ENCODE measurements at places on chromosomes 5 and 9.

GRCh38 chr9:68998385-68998784 is 15.5 kb downstream of the PRKACG start:
- no peak for DNase-seq

DNA sequence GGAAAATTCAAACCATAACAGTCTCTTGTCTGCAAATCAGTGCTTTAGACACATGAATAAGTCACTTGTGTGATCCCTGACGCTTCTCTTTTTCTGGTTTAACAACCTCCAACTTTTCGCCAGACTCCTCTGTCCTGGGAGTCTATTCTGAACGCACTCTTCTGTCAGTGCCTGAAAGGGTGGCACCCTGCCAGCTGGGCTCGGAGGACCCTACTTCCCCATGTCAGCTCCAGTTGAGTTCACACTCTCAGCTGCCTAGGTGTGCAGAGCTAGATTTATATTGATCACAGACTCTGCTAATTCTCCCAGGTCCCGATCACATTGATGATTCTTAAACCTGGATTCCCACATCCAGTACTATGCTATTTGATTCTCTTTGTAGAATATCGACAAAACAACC is 649.1 kb downstream of the BNC2 start:
- no peak for DNase-seq

GRCh38 chr9:96565671-96566497 is 53.8 kb downstream of the CDC14B start:
- DNase-seq: no peak

DNA sequence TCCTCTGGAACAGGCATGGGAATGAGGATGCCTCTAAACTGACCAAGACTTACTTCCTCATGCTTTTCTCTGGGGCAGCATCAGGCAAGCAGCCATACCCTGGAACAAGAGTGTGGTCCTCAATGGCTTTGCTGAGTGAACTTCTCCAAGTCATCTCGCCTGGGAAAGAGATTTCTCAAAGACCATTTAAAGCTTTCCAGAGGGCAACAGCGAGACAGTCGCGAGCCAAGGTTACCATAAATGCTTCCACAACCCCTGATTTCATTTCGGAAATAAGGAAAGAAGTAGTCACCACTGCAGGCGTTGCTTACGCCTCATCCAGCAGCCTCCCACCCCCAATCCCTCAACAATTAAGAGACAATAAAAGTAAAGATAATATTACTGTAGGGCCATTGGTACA is 1.1 kb upstream of the SNCAIP start:
- DNase-seq: no peak

GRCh38 chr5:35202319-35203111 is 27.8 kb downstream of the PRLR start:
- peak; percentile 31 for DNase-seq

DNA sequence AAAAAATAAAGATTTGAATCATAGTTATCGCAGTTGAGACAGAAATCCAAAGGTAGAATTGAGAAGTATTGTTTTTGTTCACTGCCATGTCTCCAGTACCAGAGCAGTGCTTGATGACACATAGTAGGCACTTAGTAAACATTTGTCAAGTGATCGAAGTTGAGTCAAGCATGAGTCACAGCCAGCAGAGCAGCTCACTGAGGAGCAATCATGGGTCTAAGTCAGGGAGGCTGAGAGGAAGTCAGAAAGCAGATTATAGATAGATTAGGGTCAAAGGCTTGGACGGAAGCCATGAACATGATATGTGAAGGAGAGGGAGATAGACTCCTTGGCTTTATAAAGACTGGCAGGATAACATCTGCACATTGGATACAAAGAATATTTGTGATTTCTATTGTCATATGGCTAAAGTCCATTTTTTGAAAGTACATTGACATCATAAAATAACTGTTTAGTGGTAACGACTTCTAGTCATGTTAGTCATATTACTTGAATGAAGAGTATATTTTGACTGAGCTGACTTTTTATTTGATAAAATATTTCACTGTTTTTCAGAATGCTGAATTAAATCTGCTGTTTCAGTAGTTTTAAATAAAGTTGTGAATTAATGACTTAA is 168.5 kb downstream of the RAB3C start:
- no peak for DNase-seq

DNA sequence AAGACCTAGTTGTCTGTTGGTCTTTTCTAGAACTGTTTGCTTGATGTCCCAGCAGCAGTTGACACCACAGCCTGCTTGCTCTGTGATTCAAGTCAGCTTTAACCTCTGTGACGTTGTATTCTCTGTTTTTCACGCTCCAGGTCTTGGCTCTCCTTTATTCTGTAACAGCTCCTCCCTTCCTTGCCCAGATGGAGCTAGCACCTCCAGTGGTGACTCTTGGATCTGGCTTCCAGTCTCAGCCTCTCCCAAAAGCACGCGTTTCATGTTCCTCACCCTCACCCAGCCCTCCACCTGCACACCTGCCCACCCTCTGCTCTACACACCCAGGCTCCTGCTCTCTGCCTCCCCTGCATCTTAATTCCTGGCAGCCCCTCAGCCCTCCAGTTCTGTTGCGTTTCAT is 50.6 kb downstream of the DMRT1 start:
- DNase-seq: no peak

- DNase-seq: no peak
Measured at GRCh38 chr5:58066076-58066475, 393.8 kb downstream of the PLK2 start.

DNA sequence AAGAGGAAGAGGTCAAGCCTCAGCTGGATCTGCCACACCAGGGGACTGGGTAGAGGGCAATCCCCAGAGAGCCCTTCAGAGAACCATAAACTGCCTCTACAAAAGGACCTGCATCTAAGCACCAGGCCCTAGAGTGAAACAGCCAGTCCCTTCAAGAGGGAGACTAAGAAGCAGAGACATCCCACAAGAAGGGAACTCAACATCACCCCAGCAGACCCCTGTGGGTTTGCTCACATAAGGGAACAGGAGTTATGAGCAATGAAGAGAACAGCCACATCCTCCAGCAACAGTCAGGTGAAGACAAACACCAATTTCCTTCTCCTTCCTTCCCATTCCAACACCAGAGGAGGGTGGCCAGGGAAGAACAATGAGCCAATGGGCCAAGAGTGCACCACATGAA is 48.9 kb downstream of the TNFSF15 start:
- DNase-seq: no peak

GRCh38 chr5:151357097-151357496 is 9.7 kb upstream of the SLC36A2 start:
- no peak for DNase-seq

GRCh38 chr9:94786586-94786985 is 60.1 kb downstream of the AOPEP start:
- no peak for DNase-seq

DNA sequence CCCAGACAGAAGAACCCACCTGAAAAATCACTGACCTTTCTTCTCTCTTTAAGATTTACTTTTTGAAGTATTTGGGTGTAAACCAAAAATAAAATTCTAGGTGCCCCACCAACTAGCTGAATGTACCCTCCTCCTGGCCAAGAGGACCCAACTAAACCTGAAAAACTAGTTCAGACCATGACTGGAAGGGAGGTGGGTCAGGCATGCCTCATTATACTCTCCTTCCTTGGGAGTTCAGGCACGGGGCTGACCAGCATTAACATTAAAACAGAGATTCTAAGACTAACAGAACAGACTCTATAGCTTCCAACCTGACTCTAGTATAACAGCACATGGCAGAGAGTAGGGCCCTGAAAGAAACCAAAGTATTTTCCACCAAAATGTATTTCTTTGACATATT is 61.4 kb downstream of the CERT1 start:
- no peak for DNase-seq

DNA sequence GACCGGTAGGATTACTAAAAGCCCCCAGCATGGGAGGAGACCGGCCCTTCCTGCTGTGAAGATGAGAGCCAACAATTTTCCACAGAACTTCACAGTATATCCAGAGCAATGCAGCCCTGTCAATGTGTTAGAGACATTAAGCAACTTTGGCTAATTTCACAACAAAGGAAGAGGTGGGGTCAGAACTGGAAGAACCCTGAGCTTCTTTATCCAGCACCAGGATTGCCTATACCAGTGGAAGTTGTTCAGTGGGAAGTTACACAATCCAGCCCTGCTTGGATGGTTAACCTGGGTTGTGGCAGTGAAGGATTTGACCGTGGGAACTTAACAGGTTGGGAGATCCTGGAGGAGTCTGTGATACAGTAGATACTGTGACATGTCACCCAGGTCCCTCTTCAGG is 197.0 kb downstream of the FBN2 start:
- no peak for DNase-seq

GRCh38 chr9:92696619-92697018 is 26.7 kb upstream of the IPPK start:
- DNase-seq: no peak

- peak; percentile 39 for DNase-seq
Measured at GRCh38 chr9:131677444-131678180, 62.3 kb downstream of the RAPGEF1 start.

DNA sequence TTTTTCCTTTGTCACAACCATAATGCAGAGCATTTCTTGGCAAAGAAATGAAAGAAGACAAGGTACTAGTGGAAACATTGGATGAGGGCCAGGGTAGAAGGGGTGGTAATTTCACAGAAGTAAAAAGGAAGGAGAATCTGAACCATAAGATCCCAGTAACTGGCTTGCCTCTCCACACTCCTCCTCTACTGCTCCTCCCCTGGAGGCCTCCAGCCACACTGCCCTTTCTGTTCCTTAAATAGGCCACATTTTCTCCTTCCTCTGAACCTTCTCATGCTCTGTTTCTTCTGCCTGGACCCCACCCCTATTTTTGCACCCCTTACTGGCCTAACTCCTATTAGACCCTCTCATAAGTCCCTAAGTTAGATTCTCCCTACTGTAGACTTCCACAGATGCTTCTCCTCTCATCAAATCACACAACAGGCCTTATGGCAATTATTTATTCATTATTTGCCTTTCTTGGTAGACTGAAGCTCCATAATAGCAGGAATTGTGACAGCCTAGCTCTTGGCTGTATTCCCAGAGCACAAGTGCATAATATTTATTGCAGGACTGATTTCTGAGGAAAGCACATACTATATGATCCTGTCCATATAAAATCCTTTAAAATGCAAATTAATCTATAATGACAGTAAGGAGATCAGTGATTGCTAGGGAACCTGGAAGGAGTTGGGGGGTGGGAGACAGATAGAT is 31.3 kb upstream of the GRIA1 start:
- DNase-seq: no peak

- DNase-seq: no peak
Measured at GRCh38 chr5:71740015-71740753, 21.1 kb downstream of the CARTPT start.

- no peak for DNase-seq
Measured at GRCh38 chr9:18778846-18779245, 254.2 kb downstream of the SAXO1 start.

DNA sequence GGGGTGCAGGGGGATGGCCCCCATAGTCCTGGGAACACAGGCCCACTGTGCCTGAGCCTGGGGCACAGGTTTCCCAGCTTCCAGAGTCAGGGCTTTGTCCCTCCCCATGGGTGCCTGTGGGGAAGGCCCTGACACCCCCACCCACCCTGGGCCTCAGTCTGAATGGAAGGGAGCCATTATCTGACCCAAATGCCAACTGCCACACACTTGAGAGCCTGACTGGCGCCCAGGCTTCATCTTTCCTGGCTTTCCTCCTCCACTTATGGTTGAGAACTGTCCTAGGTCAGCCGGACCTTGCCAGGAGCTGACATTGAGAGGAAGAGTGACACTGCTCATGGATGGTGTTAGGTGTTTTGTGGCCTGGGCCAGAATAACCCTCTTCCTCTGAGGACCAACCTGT is 24.0 kb downstream of the SH3PXD2B start:
- no peak for DNase-seq

- DNase-seq: no peak
Measured at GRCh38 chr9:100525563-100525962, 52.3 kb upstream of the CAVIN4 start.

DNA sequence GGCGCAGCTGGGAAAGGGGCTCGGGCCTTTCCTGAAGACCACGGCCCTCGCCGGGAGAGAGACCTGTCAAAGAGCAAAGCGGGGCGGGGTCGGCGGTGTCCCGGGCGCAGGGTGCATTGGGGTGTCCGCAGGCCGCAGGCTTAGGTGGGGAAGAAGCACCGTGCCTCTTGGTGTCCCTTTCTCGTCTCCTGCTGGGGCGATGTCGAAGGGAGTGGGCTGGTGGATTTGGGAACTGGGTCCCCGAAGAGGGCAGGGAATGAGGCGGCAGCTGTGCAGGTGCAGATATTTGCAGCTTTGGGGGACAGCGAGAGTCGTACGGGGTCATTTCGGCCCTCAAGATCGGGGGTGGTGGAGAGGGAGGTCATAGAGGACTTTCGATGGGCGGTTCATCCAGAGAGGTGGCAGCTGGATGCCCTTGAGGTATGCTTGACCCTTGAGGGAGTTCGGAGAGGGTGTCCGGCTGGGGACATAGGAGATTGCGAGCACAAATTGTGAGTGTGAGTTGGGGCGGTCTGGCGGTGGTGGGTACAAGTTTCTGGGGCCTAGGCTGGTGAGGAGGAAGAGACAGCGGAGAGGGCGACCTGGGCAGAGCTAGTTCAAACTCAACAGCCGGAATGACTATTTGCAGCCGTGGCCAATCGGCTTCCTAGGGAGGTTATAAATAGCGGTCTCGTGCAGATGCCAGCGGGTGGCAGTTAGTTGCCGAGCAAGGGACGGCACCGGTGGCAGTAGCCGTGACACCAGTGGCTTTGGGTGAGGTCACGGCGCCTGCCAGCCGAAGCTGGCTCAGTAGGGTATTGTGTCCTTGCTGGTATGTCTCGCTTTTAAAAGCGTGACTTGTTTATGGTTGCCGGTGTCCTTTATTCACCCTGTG is 601 bp downstream of the NNT start:
- no peak for DNase-seq

- DNase-seq: no peak
Measured at GRCh38 chr5:172093559-172093958, 87.1 kb upstream of the FBXW11 start.

DNA sequence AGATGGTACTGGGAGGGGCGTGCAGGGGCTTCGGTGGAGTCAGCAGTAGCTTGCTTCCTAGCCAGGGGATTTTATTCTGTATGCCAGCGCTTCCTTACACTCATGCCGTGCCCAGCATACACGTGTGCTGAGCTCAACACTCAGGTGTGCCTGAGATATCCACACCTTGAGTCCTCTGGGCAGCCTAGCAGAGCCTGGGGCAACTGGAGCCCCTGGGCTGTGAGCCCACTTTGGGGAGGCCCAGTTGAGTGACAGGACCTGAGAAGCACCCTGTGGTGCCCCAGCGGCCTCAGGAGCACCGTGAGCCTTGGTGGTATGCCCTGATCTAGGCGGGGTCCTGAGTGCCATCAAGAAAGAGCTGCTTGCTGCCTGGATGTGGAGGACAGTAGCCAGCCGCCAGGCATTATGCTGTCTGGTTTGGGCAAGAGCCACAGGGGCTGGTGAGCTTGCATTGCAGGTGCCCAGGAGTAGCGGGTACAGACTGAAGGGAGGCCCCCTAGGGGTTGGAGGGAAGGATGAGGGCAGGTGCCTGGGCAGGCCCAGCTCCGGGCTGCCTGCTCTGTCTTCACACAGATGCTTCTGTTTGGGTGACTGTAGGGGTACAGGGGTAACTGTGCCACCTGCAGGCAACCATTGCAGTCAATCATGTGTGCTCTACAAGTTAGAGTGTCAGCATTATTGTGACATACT is 42.9 kb downstream of the BNIP1 start:
- DNase-seq: peak; percentile 1

All from NCI-H2171 treated with DMSO at 0.1 percent for 48 hours (cell line).